Urinary bladder (tissue), 4 donors: ENCODE measurements at places on chromosomes 2 and 18. TPM values are rescaled to one million over a fixed set of nuclear protein-coding genes. Genes with fewer than 3 reads are reported as not detected.

DNA sequence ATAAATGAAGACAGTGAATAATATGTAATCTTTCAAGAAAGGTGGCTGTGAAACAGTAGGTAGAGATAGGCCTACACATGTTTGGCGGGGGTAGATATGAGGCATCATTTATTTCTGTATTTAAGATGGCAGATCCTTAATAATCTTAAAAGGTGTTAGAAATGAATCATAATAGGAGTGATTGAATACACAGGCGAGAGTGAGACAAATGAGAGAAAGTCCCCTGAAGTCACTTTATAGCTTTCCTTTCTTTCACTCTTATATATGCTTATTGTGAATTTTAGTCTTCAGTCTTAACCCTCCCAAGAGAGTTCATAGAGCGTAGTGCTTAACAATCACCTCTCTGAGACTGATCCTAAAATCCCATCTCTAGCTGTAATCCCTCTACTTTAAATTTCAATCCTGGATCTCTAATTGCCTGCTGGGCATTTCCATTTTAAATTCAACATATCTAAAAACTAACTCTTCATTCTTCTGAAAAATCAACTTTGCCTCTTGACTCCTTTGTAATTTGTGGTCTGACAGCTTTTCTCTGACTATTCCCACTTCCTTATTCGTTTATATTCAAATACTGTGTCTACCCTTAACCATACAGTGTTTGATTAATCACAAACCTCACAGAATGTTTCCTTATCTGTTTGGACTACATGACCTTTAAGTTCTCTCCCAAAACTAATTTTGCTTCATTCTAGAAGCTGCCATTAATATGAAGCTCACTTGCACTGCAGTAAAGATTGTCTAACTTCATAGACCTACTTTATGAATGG is 463.7 kb upstream of the FSIP2 start:
- no peak for DNase-seq

Gene KCNS3
- 7.7 TPM for polyA plus RNA-seq

DNA sequence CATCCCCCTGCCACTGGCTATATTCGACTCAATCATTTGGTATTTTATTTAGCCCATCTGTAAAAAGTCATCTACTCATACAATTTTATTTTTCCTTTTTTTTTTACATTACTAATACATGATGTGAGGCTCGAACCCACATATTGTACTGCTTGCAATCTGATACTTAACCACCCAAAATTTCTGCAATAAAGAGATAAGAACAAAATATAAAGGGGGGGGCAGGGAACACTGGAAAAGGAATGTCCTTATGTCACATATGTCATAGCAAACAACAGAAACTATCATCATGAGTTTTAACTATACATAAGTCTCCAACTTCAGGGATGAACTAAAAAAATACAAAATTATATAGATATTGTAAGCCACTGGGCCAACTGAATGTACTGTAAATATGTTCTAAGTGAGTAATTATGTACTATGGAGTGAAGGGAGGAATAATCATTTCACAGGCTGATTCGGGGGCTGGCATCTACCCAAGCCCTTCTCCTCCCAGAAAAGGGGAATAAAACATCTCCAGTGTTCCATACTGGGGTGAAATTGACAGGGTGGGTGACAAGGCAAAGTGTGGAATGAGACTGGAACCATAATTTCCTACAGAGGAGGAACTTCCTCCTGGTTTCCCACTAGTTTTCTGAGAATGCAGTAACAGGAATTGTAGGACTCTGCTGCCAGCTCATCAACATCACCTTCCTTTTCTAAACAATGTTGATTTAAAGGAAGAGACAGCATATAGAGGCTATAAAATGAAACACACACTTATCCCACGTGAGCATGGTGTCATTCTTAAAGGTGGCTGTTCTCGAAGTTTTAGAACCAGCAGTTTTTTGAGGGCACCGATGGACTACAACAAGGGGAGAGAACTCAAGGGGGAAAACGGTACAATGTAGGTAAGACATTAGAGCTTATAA is 79.5 kb downstream of the FARSB start:
- DNase-seq = no peak

DNA sequence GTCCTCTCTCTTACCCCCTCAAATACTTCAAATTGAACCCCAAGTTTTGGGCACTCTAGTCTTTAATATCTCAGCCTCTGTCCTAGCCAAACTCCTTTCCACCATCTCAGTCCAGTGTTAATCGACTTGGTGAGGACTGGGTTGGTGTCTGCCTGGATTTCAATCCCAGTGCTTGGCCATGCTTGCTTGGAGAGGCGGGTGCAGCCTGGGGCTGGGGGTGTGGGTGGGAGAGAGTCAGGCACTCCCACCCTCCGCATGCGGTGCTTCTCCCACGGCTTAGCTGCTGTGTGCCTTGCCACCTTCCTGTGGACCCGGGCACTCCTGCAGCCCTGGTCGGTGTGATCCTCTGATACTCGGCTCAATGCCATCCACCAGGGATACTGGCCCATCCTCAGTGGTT is 220.8 kb upstream of the HDAC4 start:
- DNase-seq = no peak

Gene CFAP65
- not detected for polyA plus RNA-seq

Gene STK25
- polyA plus RNA-seq = 166 TPM

Gene TLX2
- 0.51 TPM for polyA plus RNA-seq

DNA sequence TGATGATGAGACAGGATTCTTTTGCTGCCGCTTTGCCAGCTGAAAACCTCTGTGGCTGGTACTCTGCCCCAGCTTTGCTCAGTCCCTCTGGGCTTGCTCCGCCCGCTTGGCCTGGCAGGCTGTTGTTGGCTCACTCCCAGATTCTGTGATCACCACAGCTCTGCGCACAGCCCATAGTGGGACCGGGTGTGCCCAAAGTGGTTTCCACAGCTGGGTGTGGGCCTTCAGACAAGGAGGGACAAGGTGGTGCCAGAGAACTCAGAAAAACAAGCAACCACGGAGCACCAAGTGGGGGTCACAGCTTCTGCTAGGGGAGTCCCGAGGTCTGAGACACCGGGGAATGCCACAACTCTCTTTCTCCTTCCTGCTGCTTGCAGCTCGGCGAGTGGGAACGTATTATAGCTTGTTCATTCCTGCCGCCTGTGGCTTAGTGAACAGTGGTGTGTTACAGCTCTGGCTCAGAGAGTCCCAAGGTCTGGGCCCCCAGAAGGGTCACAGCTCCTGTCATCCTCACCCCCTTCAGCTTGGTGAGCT is 9.2 kb upstream of the KYNU start:
- no peak for DNase-seq

GRCh38 chr2:225670111-225670974 is 270.8 kb downstream of the NYAP2 start:
- DNase-seq = no peak

- DNase-seq = no peak
These were observed 215.0 kb downstream of the SUCLG1 start for GRCh38 chr2:84243788-84244733.

GRCh38 chr2:1867141-1867540 is 122.8 kb upstream of the PXDN start:
- no peak for DNase-seq

GRCh38 chr2:226497146-226497909 is 302.3 kb downstream of the IRS1 start:
- DNase-seq = no peak

GRCh38 chr2:44148999-44149398 is 19.7 kb upstream of the PPM1B start:
- DNase-seq = no peak

Gene SIX2
- polyA plus RNA-seq = 1.7 TPM

DNA sequence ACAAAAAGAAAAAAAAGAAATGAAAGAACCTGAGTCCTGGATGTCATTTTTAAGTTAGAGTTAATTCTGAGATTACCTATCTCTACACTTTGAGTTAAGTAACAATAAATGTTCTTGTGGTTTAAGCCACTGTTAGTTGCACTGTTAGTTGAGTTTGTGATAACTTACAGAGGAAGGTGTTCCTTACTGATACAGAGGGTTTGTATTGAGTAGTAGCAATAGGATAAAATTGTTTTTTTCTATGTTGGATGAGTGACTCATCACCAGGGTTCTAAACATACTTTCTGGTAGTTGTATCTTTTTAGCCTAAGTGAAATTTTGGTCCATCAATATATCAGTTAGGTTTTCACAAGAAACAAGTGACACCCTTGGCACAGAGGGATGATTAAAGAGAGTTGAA is 4.0 kb upstream of the LCLAT1 start:
- no peak for DNase-seq

Gene SERPINB4
- polyA plus RNA-seq = not detected

Gene SLC8A1
- polyA plus RNA-seq = 26.9 TPM

DNA sequence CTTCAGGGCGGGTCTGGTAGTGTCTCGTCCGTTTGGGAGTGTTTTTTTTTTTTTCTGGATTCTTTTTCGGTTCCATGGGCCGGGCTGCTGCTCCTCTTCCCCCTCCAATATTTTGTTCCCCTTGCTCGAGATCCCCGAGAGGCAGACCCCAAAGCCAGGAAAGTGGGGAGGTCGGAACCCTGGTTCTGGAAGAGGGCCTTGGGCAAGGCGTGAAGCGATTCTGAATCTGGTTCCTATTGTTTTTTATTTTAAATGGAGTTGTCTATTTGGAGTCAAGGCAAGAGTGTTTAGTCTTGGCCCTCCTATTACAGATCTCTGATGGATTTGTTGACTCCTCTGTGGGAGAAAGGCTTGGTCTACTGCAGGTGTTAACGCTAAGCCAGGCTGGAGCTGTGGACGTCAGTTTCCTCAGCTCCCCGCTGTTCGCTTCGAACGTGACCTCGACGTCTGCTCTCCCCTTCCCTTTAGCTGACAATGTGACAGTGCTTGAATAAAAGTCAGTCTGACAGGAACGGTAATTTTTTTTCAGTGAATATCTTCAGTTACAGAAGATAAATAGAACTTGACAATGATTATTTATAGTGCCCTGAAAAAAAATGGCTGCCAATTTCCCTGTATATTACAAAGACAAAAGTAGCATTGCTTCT is 683 bp upstream of the DNAJC27 start:
- no peak for DNase-seq

DNA sequence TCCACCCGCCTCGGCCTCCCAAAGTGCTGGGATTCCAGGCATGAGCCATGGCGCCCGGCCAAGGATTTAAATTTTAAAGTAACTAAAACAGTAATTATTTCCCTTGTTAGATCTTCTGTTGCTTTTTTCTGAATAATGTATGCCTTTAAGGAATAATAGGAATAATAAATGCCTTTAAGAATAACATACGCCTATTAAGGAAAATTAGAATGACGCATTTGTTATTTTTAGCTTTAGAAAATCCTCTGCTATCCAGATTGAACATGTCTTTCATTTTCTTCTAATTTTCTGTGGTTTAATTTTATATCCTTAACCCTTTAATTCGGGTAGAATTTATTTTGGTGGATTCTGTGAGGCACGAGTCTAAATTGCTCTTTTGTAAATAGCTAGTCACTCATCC is 23.1 kb upstream of the TMBIM1 start:
- DNase-seq = no peak

Gene CELF4
- 0.79 TPM for polyA plus RNA-seq

DNA sequence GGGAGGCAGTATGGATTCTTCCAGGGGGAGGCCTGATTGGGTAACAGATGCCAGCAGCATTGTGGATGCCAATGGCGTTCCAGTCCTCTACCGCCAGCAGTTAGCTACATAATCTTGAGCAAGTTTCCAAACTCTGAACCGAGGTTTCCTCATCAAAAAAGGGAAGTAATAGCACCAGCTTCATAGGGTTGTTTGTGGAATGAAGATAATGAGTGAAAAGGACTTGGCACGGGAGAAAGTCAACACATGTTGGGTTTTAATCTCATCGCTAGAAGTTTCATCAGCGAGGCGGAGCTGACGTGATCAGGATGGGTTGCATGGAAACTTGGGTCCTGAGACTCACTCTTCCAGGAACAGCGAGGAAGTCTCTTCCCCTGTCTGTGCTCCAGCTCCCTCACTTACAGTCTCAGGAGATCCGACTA is 266.7 kb downstream of the SH3BP4 start:
- no peak for DNase-seq

GRCh38 chr2:175010848-175011254 is 5.7 kb upstream of the CHN1 start:
- no peak for DNase-seq

DNA sequence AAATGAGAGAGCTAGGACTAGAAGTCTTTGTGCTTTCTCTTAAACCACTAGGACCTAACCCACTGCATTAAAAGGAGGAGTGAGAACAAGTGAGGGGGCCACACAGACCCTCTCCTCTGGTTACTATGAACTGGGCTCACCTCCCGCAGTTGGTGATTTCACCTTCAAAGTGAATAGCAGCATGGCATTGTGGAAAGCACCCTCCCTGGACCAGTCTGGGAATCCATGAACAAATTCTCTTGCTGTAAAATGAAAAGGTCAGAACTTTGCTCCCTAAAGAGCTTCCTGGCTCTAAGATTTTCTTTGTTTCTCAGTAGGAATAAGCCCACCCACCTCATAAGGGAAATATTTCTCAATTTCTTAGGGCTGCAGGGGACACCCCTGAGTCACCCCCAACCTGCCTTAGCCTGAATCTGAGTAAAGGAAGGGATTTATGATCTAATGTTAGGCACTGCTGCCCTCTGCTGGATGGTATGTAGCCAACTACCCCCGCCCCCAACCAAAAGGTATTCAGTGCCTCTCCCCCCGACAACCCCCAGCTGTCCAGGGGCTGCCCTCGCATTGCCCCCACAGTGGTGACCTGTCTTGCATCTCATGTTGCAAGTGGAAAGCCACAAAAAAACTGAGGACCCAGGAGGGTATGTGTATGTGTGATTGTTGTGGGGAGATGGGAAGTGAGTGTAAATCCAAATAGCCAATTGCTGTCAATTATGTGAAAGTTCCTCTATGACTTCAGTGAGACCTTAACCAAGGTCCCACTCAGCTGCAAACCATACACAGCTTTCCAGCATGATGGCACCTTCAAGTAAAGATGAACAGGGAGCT is 230.9 kb upstream of the SLC14A2 start:
- DNase-seq = peak; percentile 15

DNA sequence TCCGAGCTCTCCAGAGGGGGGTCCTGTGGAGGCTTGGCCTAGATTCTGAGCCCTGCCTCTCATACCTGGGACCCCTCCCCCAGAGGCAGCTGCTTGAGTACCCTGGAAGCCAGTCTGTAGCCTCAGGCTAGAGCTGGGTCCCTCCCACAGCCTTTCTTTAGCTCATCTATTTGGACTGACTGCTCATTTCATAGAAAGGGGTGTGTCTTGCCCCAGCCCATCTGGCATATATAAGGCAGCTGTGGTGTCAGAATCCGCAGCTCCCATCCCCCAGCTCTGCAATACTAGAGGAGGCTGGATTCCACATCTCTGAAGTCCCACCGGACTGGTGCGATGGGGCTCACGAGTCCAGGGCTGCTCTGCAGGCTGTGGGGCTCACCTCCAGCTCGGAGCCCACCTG is 26.1 kb downstream of the MPHOSPH10 start:
- peak; percentile 8 for DNase-seq

GRCh38 chr2:5686068-5686467 is 6.1 kb upstream of the SOX11 start:
- DNase-seq = no peak
